ENCODE measurements at places on chromosomes 16 and 17.
A peak's percentile ranks its signal among the peaks of the same experiment; 100 is the strongest.

DNA sequence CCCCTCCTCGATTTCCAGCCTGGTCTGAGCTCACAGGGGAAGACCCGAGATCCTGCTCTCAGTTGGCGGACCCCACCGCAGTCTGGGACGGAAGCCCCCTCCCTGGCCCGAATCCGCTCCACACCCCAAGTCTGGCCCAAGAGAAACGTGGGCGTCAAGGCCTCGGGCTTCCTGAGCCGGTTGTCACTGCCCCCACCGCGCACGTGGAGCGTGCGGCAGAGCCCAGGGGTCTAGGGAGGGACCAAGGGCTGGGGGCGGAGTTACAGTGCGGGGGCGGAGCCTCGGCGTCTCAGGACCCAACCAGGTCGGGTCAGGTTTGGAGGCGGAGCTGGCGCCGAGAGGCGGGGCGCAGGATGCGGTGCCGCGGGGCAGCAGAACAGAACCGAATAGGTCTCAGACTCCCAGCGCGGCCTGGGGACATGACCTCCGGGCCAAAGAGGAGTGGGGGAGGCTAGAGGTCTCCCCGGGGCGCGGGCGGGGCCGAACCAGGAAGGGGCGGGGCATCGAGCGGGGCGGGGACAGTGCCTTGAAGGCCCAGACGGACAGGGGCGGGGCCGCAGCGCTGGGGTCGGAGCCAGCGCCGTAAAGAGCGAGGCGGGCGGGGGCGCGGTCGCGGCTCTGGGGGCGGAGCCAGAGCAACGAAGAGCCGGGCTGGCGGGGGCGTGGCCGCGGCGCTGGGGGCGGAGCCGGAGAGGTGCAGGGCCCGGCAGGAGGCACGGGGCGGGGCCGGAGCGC lies 431 bp upstream of the ZFPM1 start:
- peak; percentile 58 for DNase-seq

- DNase-seq, result no peak
These were observed 88.8 kb downstream of the CACNG1 start for GRCh38 chr17:67133161-67133560.

DNA sequence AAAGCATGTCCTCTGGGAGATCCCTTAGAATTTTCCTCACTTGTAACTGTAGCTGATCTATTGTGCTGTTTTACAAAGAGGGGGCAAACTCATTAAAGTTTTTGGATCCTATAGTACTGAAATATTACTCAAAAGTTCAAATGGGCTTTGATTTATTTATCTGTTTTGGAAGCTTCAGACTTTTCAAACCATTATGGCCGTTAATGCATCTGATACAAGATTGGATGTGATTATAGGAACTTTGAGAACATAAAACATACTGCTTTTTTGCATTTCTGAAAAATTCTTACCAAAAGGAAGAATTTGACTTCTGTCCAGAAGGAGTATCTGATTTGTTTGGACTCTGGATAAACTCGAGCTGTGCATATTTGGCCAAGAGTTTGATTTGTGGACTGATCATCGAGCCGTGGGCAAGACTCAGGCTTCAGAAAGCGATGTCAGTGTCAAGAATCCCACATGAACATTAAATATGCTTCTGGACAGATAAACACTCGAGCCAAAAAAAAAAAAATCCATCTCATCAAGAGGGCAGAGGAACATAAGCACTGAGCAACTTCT lies 8.2 kb upstream of the MARCHF10 start:
- DNase-seq, result no peak

DNA sequence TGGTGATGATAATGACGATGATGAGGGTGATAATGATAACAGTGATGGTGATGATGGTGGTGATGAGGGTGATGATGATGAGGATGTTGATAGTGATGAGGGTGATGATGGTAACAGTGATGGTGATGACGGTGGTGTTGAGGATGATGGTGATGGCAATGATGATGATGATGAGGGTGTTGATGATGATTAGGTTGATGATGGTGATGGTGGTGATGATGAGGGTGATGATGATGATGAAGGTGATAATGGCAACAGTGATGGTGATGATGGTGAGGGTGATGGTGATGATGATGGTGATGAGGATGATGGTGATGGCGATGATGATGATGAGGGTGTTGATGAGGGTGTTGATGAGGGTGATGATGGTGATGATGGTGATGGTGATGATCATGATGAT lies 93.8 kb upstream of the ZNF469 start:
- no peak for DNase-seq

GRCh38 chr16:27625050-27625697 lies 75.2 kb downstream of the KATNIP start:
- DNase-seq, result no peak

DNA sequence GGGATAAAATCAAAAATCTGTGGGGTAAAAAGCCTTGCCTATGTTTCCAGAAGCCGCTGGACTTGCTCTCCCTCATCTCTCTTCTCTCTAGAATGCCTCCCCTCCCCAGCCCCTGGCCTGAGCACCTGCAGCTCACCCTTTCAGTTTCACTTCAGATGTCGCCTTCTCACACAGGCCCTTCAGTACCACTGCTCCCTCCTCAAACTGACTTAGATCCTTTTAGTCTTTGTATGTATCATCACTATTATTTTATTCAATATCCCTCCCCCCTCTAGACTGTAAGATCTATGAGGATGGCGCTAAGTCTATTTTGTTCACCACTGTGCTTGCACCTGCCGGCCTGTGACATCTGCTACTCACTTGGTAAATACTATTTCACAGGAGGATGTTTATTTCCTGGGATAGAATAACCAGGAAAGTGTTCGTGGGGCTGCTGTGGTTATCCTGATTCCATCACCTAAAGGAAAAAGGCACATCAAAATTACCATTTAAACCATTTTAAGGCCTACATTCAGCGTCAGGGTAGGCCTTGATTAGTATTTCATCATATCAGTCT lies 122.3 kb downstream of the MRTFB start:
- DNase-seq, result no peak

DNA sequence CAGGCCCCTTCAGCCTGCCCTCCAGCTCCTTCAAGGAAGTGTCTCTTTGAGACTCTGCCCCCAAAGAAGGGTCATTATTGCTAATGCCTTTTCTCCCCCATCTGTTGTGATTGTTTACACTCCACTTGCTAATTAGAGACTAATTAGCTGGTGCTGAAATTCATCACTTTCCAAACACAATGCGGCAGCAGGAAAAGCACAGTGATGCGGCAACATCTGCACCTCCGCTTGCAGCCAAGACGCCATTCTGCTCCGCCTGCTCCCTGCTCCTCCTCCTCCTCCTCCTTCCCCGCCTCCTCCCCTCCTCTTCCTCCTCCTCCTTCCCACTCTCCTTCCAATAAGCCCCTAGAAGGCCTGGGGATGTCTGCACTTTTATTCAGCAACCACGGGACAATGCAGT lies 110.5 kb downstream of the SDK2 start:
- DNase-seq, result no peak

DNA sequence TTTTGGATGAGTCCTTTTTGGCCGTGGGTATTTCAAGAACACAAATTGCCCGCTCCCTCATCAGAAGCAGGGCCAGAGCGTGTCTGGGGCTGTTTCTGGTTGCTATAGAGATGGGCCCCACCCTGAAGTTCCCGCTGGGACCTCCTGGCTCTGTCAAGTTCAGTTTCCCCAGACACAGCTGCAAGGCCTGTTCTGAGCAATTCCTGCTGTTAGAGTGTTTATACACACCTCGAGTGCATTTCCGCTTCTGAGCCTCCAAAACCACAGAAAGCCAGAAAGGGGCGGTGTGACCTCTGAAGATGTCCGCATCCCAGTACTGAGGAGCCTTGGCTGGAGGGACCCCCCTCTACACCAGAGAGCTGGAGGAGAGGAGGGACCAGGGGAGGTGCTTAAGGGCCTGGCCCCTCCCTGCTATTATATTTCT lies 9.3 kb upstream of the WBP2 start:
- no peak for DNase-seq

DNA sequence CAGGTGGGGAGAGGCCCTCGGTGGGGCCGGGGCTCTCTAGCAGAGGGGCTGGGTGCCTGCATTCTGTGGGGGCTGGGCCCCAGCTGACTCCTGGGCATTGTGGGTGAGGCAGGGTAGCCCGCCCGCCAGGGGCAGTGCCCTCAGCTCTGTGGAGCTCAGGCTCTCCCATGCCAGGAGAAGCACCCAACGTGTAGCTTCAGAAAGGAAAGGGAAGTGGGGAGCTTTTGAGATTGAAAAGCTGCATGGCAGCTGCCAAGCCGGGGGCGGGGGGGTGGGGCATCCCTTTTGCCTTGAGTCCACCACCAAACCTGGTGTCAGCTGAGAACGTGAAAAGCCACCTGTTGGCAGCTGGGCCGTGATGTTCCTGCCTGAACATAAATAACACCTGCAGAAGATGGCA lies 192.1 kb upstream of the CIBAR2 start:
- no peak for DNase-seq

DNA sequence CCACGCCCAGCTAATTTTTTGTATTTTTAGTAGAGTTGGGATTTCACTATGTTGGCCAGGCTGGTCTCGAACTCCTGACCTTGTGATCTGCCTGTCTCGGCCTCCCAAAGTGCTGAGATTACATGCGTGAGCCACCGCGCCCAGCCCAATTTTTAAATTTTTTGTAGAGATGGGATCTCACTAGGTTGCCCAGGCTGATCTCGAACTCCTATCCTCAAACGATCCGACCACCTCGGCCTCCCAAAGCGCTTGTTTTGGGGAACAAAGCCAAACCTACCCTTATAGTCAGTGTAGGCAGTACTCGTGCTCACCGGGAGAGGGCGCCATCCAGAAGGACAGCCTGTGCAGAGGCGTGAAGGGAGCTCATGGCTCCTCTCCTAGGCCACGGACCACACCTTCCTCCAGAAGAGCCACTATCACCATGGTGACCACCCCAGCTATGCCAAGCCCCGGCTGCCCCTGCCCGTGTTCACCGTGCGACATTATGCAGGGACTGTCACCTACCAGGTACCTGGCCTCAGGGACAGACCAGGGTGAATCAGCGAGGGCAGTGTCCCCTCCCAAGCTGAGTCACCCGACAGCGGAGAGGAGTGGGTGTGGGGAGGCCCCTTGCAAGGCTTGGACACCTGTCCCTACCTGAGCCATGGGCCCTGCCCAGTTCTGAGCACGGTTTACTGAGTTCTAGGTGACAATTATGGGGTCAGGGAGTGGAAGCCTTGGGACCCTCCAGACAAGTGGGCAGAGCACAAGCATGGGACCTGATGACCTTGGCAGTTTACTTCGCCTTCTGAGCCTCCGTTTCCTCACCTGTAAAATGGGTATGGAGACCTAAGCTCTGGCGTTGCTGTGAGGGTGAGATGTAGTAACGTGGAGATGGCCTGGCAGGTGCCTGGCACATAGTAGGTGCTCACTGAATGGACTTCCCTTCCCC lies 13.7 kb downstream of the MYO15B start:
- peak; percentile 71 for DNase-seq

DNA sequence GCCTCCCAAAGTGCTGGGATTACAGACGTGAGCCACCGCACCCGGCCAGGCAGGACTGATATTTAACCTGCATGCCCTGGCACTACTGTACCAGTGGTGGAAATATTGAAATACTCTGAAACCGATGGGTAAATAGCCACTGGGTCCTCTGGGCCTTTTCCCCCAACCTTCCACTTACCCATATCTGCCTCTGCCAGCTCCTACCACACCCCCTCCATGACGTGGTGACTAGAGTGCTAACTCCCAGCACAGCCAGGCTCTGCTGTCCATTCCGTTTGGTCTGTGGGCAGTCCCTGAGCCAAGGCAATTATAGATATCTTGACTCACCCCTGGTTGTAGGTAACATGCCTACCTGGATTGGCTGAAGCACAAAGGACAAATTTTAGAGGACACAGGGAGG lies 187.8 kb downstream of the PRKCB start:
- no peak for DNase-seq

DNA sequence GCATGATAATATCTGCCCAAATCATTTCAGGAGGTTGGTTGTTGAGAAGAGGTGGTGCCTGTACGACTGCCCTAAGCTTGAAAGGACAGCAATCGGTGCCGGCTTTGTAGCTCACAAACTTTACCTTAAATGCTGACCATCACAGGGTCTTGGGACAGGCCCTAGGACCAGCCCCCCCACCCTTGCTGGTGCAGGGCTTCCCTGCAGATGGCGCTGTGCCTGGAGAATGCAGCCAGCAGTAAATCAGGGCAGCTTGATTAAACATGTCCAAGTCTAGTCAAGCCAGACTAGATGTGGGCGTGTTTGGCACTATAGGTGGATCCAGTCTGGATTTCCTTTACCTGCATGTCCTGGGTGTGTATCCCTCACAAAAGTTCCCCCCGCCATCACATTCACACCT lies 135.5 kb upstream of the CRHR1 start:
- DNase-seq, result no peak

DNA sequence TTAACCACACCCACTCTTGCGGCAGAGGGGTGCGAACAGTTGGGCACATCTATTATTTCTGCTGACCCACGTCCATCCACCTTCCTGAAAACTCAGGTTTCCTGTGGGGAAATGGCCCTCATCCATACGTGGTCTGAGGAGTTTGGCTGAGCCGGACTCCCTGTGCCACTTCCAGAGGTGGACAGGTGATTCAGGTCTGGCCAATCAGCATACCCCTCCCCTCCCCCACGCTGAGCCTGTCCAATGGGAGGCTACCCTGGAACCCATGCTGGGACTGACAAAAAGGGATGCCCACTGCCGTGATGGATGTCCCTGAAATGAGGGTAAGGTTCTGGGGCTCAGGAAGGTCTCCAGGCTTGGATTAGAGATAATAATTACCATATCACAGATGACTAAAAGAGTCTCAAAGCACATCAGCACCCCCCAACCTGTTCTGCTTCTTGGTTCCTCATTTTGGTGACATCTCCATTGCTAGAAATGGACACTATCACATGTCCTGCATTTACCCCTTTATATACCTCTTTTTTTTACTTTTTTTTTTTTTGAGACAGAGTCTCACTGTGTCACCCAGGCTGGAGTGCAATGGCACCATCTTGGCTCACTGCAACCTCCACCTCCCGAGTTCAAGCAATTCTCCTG lies 5.3 kb upstream of the MAPK7 start:
- no peak for DNase-seq

GRCh38 chr16:77849646-77850258 lies 61.4 kb downstream of the VAT1L start:
- no peak for DNase-seq

- no peak for DNase-seq
These were observed 310.0 kb downstream of the CBLN1 start for GRCh38 chr16:48971571-48972077.

DNA sequence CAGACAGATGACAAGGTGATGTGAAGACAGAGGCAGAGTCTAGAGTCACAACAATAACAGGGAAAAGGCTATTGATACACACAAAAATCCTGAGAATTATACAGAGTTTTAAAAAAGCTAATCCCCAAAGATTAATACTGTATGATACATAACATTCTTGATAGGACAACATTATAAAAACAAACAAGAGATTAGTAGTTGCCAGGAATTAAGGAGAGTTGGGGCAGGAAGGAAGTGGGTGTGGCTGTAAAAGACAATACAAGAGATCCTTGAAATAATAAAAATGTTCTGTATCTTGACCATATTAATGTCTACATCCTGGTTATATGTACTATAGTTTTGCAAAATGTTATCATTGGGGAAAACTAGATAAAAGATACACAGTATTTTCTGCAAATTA lies 309.5 kb upstream of the PMFBP1 start:
- DNase-seq, result no peak

- no peak for DNase-seq
These were observed 3.6 kb downstream of the GPS1 start for GRCh38 chr17:82055023-82055964.

GRCh38 chr16:73237601-73238000 lies 189.7 kb upstream of the ZFHX3 start:
- DNase-seq, result no peak

Data from NCI-H1048 (cell line).